Peyer's patch (tissue), 4 donors: ENCODE measurements at places on chromosomes 12 and 14. TPM values are rescaled to one million over a fixed set of nuclear protein-coding genes. Genes with fewer than 3 reads are reported as not detected.

LRP1 gene
- total RNA-seq = 144 TPM

DNA sequence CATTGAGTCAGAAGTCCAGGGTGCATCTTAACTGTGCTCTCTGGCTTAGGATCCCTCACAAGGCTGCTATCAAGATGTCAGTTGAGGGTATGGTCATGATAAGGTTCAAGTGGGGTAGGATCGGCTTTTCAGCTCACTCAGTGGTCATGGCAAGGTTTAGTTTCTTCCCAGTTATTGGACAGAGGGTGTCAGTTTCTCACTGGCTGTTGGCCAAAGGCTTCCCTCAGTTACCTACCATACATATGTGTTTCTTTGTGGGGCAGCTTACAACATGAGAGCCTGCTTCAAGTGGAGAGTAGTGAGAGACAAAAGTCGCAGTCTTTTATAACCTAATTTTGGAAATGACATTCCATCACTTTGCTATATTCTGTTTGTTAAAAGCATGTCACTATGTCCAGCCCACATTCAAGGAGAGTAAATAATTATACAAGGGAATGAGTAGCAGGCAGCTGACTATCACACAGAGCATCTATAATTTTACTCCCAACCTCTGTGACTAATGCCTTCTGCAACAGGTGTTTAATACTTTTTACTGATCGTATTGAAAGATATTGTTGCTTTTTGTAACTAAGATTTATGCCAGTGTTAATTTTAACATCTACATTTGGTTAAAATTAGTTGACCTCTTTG, 572.8 kb upstream of the FBXO33 start:
- H3K4me1 ChIP-seq = no peaks in the 10 kb centered on the region
- no peak overlapping the region for H3K4me3 ChIP-seq
- no peak overlapping the region for H3K27ac ChIP-seq
- no peaks in the 10 kb centered on the region for H3K27me3 ChIP-seq
- no peak for DNase-seq

DNA sequence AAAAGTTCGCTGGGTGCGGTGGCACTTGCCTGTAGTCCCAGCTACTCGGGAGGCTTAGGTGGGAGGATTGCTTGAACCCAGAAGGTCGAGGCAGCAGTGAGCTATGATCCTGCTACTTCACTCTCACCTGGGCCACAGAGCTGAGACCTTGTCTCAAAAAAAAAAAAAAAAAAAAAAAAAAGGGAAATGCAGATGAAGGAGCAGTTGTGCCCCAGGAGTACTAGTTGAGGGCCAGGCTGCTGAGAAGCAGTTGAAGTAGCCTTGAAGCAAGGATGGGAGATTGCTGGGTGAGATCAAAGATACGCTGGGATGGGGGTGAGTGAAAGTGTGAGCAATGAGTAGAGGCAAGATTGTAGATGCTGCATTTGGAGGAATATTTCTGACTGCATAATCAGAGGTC, 93.4 kb upstream of the DNM1L start:
- H3K36me3 ChIP-seq = no peaks in the 10 kb centered on the region
- H3K27me3 ChIP-seq = no peaks in the 10 kb centered on the region
- H3K4me1 ChIP-seq = no peaks in the 10 kb centered on the region
- H3K4me3 ChIP-seq = no peak overlapping the region

CEBPE gene
- not detected for total RNA-seq

GRCh38 chr14:53190938-53191337, 37.8 kb upstream of the DDHD1 start:
- no peaks in the 10 kb centered on the region for H3K4me1 ChIP-seq
- H3K27me3 ChIP-seq = no peaks in the 10 kb centered on the region
- no peaks in the 10 kb centered on the region for H3K36me3 ChIP-seq
- no peak overlapping the region for H3K27ac ChIP-seq

DNA sequence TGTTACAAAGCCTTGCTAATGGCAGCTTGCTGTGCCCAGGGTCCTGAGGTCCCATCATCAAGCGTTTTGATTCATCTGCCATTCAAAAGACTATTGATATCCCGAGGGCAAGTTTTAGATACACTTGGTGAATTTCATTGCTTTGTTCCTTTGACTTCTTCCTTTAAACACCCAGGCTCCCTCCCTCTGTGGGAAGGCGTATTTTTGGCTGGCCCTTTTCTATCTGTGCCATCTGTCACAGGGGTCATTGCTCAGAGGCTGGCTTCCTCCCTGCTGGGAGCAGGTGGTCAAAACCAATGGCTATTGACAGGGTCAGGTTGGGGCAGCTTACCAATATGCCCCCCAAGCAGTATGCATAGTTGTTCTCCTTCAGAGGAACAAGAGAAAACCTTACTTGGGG, 40.0 kb downstream of the SCN8A start:
- H3K4me3 ChIP-seq = no peak overlapping the region
- H3K27ac ChIP-seq = no peak overlapping the region
- DNase-seq = no peak
- no peaks in the 10 kb centered on the region for H3K36me3 ChIP-seq
- no peaks in the 10 kb centered on the region for H3K4me1 ChIP-seq
- H3K27me3 ChIP-seq = no peaks in the 10 kb centered on the region

OR4E2 gene
- not detected for total RNA-seq

DHRS2 gene
- total RNA-seq = not detected

- H3K4me1 ChIP-seq = peaks cover 16% of the 10 kb centered on the region
- H3K27me3 ChIP-seq = no peaks in the 10 kb centered on the region
- H3K4me3 ChIP-seq = no peak overlapping the region
- peaks cover 8% of the 10 kb centered on the region for H3K36me3 ChIP-seq
Measured at GRCh38 chr14:64444140-64444539, 21.2 kb upstream of the AKAP5 start.

DNA sequence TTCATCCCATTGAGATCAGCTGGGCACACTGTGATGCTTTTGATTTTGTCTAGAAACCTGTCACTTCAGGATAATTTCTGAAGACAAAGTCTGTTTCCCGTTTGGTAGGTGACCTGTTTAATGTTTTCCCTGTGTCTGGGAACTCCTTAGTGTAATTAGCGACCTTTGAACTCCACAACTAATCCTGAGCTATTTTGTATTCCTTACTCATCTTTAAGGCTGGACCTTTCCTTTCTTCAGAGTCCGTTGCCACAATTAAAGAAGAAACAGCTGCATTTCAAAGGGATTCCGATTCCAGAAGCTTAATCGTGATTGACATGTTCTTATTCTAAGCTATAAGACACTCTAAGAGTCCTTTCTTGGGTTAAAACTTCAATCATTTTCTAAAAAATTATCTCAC, 22.0 kb downstream of the AP5M1 start:
- H3K4me1 ChIP-seq = no peaks in the 10 kb centered on the region
- peaks cover 26% of the 10 kb centered on the region for H3K36me3 ChIP-seq
- peak overlapping the region; percentile 34 for H3K27ac ChIP-seq
- DNase-seq = no peak
- no peak overlapping the region for H3K4me3 ChIP-seq

GRCh38 chr14:102891556-102891955, 30.9 kb upstream of the AMN start:
- H3K27me3 ChIP-seq = no peaks in the 10 kb centered on the region
- H3K27ac ChIP-seq = no peak overlapping the region
- no peak overlapping the region for H3K4me3 ChIP-seq
- peaks cover 16% of the 10 kb centered on the region for H3K4me1 ChIP-seq
